IPS-NIHi11 (cell line): ENCODE measurements at places on chromosomes 12 and 14.
A peak's percentile ranks its signal among the peaks of the same experiment; 100 is the strongest.

GRCh38 chr12:79071498-79071897, 206.9 kb downstream of the SYT1 start:
- DNase-seq = no peak

- DNase-seq = no peak
Measured at GRCh38 chr14:80933282-80933681, 8.3 kb downstream of the CEP128 start.

- DNase-seq = no peak
Measured at GRCh38 chr14:36495666-36496065, 24.4 kb downstream of the NKX2-1 start.

DNA sequence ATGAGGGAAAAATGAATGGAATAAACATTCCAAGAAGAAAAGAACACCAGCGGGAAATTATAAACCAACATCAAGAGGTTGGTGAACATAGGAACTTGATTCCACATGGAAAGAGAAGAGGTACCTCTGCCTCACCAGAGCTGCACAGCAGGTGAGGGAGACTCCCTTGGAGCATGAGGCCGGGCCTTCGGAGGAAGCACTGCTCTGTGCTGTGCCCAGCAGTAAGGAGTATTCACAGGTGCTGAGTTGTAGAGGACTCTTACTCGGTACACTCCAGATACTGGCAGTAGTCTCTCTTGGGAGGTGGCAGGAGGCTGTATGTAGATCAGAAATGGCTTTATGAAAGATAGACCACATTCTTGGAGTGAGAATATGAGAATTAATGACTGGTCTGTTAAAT, 76.0 kb downstream of the NPAS3 start:
- DNase-seq = no peak

GRCh38 chr12:29333178-29333577, 47.8 kb downstream of the ERGIC2 start:
- no peak for DNase-seq

DNA sequence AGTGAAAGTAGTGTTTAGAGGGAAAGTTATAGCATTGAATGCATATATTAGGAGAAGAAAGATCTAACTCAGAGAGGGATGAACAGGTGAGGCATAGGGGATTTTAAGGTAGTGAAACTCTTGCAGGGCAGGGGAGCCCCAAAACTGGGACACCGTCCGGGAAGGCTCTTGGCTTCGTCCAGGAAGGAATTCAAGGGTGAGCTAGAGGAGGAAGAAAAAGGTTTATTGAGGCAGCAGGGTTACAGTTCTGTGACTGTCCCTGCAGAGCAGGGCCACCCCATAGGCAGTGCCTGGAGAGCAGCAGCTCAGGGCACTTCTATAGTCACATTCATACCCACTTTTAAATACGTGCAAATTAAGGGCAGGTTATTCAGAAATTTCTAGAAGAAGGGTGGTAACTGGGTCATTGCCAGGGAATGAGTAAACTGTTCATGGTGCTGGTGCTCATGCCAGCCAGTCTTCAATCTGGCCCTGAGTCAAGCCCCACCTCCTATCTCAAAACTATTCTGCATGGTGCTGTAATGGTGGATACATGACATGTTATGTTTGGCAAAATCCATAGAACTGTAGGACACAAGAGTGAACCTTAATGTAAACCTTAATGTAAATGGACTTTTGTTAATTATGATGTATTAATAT, 1.2 kb upstream of the OAS1 start:
- no peak for DNase-seq

DNA sequence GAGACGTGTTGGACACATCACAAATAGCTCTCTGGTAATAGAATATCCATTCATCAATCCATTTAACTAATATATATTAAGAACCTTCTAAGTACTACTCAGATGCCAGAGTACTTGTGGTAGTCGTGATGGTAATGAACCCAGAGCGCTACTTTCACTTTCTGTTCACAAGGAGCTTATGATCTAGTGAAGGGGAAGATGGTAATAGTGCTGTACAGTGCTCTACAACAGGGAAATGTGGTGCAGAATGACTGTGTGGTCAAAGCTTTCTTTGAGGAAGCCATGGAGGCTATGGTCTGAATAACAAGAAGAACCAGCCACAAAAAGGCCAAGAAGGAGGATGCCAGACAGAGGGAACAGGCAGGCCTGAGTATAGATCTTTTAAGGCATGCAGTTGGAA, 212.0 kb downstream of the PTPRO start:
- DNase-seq = no peak

DNA sequence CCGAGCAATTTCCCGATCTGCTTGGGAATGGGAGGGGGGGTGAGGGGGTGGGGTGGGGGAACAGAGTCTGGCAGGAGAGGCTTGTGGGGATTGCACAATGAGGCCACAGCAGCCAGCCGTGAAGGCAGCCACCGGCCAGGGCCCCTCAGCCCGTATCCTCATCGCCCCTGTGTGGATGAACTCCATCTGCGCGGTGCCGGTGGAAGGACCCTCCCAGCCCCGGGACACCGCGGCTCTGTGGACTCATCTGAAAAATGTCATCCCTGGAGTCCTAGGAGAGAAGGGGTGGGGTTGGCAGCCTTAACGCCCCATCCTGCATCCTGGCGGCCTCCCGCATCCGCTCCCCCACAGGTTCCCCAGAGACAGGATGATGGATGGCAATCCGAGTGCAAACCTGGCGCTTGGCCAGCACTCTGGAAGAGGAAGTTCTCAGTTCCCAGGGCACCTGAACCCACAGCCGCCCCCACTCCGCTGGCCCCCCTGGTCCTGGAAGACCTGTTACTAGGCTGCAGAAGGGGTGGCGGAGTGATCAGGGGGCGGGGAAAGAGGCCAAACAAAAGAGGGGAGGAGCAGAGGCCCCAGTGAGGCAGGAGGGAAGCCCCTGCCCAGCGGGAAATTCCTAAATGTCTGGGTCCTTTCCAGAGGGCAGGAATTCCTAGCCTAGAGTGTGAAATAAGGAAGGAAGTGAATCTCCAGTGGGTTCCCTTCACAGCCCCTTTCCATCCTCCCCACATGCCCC, 1.2 kb upstream of the TNFAIP2 start:
- peak; percentile 56 for DNase-seq

DNA sequence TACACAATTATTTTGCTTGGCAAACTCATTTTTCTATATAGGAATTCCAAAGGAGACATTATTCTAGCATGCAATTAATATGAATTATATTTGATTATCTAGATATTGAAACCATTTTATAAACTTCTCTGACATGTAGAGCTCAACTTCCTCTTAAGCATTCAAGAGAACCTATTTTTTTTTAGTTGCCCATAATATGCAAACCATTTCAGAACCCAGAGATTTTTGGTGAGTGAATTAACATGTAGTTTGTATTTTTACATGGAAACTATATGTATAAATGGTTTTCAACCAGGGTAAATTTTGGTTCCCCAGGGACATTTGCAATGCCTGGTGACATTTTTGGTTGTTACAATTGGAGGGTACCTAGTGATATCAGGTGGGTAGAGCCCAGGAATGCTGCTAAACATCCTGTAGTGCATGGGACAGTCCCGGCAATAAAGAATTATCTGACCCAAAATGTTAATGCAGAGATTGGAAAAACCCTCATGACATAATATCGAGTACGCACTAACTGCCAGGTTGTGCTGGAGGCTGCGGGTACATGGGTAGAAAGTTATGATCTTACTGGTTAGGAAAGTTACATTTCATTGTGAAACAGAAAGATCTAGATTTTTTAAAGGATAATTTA, 338.9 kb upstream of the GARIN2 start:
- DNase-seq = no peak

DNA sequence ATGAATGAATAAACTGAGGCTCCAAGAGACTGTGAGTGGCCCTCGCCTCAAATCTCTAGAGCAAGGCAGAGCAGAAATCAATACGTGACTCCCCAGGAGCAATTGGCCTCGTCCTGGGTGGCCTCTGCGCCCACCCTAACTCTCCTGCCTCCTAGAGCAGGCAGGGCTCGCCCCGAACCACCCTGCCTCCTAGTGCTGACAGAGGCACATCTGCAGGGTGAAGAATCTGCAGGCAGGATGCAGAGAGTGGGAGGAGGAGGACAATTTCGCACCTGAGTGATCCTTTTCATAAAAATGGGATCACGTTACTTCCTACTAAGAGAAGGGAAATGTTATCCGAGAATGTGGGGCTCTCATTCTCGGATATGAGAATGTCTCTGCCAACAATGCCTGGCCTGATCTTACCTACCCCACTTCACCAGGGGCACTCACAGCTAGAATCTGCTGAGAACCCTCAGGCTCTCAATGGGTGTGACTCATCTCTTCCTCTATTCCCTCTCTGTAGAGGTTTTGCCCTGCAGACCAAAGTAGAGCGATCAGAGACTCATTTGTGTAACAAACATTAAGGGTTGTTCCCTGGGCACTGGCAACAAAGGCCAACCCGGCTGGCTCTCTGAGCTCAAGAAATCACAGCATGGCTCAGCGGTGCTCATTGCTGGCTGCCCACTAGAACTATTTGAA, 61.7 kb upstream of the BCL2L14 start:
- DNase-seq = peak; percentile 78

GRCh38 chr14:42378274-42378673, 771.6 kb downstream of the LRFN5 start:
- peak; percentile 9 for DNase-seq

GRCh38 chr14:73237219-73237785, at the start of gene PAPLN:
Gene PAPLN (plus strand): TSS chr14:73237506. CDS start chr14:73239779, 2,273 bp downstream.
- peak; percentile 73 for DNase-seq

GRCh38 chr12:45305907-45306306, 90.0 kb downstream of the ANO6 start:
- DNase-seq = no peak

- no peak for DNase-seq
Measured at GRCh38 chr12:87836190-87836589, 193.0 kb downstream of the C12orf50 start.

DNA sequence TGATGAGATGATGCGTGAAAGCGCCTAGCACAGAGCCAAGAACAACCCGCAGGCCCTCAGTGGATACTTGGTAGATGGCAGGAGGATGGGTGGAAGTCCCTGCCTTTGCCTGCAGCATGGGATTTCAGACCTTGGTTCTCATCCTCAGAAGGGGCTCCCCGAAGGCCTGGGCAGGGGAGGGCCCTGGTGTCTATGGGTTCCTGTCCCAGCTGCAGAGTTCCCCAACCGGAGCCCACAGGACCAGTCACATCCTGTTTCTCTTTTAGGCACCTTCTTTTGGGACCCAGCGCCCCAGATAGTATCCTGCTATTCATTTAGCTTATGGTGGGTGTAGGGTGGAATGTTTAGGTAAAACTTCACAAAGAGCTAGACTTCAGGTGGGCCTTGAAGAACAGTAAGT, 55.5 kb downstream of the CALM1 start:
- DNase-seq = no peak

- DNase-seq = no peak
Measured at GRCh38 chr14:68349900-68350629, 442.8 kb downstream of the ZFP36L1 start.

DNA sequence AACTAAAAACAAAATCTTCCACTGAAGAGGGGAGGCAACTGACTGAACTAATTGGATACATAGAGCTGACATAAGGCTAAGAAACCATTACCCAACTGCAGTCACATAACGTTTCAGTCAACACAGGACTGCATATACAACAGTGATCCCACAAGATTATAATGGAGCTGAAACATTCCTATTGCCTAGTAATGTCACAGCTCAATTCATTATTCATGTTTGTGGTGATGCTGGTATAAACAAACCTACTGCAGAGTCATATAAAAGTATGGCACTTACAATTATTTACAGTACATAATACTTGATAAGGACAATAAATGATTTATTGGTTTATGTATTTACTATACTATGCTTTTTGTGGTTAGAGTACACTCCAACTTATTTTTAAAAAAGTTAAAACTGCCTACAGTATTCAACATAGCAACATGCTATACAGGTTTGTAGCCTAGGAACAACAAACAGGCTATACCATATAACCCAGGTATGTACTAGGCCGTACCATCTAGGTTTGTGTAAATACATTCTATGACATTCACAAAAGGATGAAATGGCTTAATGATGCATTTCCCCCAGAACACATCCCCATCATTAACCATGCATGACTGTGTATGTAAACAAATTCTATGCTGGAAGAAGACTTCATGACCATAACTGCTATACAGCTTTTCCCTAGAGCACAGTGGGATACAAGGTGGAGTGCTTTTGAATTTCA, 4.3 kb downstream of the NAP1L1 start:
- DNase-seq = no peak

DNA sequence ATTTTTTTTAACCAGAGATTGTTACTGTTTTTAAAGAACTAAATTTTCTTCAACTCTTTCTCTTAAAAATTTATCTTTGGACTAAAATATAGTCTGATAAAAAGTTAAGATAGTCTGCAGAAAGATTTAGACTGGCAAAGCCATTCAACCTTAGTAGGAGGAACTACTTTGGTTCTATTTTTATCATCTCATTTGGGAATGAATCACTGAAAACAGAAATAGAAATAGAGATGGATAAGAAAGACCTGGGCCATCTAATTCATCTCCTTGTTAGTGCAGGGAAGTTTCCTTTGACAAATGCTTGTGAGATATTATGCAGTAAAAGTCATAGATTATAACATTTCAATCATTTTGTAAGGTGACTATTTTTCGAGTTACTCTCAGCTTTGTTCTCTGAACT, 263.2 kb upstream of the NPAS3 start:
- no peak for DNase-seq

DNA sequence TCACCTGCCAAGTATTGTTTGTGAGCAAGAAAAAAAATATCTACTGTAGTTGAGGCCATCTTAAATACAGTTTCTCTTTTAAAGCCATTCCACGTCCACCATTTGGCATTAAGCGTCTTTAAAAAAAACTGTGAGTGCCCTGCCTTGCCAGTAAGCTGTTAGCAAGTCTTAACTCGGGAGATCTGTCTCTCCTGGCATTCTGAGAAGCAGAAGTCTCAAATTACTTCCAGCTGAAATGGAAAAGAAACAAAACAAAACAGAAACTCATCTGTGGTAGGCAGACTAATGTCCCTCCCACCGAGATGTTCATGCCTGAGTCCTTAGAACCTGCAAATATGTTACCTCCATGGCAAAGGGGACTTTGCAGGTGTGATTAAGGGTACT, 126.2 kb downstream of the CRADD start:
- no peak for DNase-seq

DNA sequence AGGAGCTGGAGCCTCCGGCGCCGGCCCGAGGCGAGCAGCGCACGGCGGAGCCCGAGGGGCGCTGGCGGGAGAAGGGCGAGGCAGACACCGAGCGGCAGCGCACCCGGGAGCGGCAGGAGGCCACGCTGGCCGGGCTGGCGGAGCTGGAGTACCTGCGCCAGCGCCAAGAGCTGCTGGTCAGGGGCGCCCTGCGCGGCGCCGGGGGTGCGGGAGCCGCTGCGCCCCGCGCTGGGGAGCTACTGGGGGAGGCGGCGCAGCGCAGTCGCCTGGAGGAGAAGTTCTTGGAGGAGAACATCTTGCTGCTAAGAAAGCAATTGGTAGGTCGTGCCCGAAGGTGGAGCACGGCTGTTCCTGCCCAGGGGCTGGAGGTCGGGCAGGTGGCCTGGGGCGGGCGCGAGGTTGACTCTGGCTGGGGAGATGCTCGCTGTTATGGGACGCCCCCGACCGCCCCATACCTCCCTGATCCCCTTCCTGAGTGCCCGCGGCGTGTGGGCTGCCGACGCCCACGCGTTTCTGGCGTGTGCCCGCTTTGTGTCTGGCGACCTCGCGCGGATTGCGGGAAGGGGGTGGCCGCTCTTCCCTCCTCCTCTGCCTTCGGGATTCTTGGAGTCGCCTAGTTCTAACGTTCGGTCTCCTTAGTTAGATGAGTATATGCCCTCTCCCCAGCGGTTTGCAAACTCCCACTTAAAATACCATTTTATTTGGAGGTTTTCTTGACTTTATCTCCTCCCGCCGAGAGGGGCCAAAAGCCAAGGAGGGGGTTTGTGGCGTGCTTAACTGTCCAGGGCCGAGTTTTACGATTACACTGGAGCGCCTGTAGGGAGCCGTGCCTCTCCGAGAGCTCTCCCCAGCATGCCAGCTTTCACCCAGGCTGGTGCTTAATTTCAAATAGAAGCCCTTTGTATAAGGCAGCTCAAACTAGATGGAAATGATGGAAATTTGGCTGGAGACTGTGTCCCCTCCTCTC, 752 bp downstream of the DACT1 start:
- peak; percentile 33 for DNase-seq
